ENCODE measurements at places on chromosomes 1 and 21.

- no peak for DNase-seq
These were observed 150.8 kb downstream of the NFIA start for GRCh38 chr1:61233121-61233660.

GRCh38 chr1:27886744-27887143, 14.4 kb downstream of the THEMIS2 start:
- no peak for DNase-seq

GRCh38 chr1:74673351-74674111, at the start of gene ERICH3:
Gene ERICH3, minus strand, starts transcription at chr1:74673792. Its CDS starts 273 bp downstream, at chr1:74673519.
- DNase-seq: no peak

GRCh38 chr1:1569341-1569740, 5.3 kb downstream of the SSU72 start:
- DNase-seq: no peak

DNA sequence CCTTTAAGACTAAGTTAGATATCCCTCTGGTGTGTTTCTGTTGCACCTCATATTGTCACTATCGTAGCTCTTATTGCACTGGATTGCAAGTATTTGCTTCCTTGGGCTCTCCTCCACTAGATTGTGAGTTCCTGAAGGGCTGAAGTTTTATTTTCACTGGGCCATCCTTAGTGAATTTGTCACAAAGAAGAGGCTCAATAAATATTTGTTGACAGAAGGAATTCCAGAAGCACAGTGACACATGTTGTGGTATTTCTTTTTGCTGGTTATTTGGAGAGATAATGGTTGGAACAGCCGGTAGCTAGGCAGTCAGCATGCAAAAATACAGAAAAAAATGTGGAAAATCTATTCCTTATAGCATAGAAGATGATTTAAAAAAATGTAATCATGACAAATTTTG, 129.9 kb upstream of the ZRANB2 start:
- no peak for DNase-seq

- no peak for DNase-seq
These were observed 35.2 kb downstream of the POFUT2 start for GRCh38 chr21:45252448-45252925.

DNA sequence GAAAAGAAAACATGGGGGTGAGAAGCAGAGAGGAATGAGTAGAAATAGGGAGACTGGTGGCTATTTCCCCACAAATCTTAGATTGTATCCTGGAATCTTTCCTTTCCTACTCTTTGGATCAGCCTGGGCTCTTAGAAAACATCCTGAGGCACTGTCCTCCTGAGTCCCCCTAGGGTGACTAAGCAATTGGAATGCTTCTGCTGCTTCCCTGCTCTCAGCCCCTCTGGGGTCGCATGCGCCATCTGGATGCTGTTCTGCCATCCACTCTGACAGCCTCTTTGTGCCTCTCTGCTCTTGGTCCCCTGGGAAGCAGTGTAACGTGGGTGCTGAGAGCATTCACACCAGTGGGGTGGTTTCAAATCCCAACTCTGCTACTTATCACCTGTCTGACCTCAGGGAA, 443.0 kb downstream of the SIPA1L2 start:
- DNase-seq: no peak

- no peak for DNase-seq
These were observed 54.4 kb downstream of the TIAM1 start for GRCh38 chr21:31289702-31290101.

- DNase-seq: no peak
These were observed 714.9 kb downstream of the MATN1 start for GRCh38 chr1:30008372-30008997.

DNA sequence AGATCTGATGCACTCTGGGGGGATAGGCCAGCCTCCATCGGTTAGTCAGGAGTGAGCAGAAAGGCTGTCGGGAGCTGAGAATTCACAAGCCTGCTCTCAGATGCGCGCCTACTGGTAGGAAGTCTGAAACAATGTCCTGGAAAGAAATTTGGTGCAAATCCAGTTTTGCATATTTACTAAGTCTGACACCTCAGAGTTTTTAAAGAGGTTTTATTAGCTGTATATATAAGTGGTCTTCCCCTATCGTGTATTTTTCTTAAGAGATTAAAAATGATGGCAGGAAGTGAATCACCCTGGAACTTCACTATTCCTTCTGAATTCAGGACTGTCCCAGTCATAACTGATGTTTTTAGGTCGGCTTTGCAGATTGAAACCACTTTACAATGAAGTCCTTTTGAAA, 99.8 kb upstream of the C1orf105 start:
- DNase-seq: no peak

- DNase-seq: no peak
These were observed 987.8 kb upstream of the ADAMTS5 start for GRCh38 chr21:27954543-27955165.

DNA sequence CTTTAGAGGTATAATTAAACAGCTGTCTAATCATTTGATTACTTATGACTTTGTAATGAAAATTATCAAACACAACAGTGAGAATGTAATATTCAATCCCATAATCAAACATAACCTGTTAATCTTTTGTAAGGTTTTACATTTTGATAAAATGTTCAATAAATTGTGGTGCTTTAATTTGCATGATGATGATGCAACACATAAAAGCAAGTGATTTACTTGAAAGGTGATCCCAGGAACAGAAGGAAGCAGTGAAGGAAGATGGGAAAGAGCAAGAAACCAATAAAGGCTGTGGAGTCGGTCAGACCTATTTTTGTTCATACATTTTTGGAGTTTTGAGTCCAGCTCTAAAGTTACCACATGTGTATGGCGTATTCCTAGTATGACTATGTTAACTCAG, 29.6 kb downstream of the ZNF695 start:
- DNase-seq: no peak

DNA sequence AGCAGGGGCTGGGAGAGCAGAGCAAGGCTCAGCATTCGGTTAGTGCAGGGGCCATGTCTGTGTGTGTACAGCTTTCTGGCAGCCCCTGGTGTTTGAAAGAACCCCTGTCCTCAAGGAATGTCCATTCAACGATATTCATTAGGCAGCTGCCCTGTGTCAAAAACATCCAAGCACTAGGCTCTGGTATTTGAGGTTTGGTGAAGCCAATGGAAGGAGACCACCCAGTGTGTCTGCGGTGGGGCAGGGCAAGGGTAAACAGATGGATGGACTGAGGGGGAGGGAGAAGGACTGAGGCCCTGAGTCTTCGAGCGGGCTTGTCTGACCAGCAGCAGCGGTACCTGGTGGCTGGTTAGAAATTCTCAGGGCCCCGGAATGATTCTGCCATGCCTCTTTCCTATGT, 155.6 kb upstream of the KLHDC7A start:
- DNase-seq: no peak

- peak; percentile 42 for DNase-seq
These were observed 71.2 kb upstream of the NBPF3 start for GRCh38 chr1:21368515-21369289.

DNA sequence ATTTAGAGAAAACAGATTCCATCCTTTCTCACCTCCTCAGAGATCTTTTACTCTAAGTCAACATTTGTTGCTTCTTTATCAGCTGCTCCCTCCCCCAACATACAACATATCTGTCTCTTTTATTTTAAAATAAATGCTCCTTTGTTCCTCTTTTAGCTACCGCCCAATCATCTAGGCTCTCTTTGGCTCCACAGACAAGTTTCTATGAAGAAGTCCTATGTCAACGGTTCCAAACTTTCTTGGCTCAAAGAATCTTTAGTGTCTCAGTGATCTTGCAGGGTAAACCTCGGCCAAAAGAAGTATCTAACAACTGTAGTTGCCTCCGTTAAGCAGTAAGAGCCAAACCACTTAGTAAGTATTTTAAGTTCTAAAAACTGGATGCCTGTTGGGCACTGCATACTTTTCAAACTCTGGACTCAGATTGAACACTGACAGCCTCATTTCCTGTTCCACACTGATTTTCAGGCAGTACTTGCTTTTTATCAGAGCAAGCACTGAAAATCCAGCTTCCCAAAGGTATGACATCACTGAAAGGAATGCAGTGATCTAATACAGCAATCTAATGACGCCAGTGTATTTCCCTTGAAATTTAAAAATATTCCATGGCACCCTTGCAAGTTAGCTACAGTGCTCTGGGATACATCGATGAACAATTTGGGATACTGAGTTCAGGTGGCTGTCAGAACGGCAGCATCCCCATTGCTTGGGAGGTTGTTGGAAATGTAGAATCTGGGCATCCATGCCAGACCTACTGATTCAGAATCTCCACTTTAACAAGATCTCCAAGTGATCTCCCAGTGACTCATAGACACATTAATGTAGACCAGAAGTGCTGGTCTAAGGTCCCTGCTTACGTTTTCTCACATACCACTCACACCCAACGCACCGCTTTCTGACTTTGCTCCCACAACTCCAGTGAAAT, 26.8 kb downstream of the EGLN1 start:
- no peak for DNase-seq

GRCh38 chr1:97649591-97649990, 271.2 kb downstream of the DPYD start:
- DNase-seq: no peak

DNA sequence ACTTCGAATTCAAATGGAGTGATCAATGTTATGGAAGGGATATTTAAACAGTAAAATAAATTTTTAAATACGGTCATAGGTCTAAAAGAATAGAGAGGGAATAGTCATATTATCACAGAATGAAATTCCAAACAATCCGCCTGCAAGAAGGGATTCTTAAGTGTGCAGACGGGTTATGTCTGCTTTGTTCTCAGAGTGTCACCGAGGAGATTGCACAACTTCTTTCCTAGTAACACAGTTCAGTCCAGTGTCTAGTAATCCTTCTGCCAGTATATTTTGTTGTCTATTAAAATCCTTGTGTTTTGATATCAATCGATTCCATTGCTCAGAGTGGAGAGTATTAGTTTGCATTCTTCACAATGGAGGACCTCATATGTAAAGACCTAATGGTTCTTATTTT, 48.4 kb downstream of the LRRC53 start:
- no peak for DNase-seq

GRCh38 chr21:27448960-27449359, 482.1 kb upstream of the ADAMTS5 start:
- no peak for DNase-seq

- DNase-seq: peak; percentile 67
These were observed 2.5 kb upstream of the CERS2 start for GRCh38 chr1:150976879-150977694.

DNA sequence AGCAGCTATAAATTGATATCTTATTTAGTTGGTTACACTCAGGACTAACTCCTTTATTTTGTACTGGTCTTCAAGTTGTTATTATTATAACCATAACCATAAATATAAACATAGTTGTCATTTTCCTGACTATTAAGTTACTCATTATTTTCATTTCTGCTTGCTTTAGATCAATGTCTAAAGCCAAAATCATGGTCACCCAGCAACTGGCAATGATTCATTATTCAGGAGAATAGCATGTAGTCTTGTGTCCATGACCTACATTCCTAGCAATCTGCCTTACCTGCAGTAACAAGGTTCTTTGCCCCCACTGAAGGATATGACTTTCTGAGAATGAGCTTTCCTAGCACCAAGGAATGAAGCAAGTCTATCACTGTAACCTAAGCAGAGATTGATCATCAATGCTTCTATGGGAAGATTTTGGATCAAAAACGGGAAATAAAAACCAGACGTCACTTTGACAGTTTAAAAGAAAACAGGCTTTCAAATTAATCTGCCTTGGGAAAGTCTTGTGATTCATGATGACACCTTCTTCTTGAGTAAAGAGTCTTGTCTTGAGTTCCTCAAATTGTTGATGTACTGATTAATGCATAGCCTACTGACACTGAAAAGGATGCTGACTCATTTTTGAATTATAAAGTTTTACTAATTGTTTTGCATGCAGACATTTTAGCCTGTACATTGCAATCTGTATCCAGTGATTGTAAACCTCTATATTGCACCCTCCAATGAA, 203.3 kb upstream of the IVNS1ABP start:
- DNase-seq: no peak

DNA sequence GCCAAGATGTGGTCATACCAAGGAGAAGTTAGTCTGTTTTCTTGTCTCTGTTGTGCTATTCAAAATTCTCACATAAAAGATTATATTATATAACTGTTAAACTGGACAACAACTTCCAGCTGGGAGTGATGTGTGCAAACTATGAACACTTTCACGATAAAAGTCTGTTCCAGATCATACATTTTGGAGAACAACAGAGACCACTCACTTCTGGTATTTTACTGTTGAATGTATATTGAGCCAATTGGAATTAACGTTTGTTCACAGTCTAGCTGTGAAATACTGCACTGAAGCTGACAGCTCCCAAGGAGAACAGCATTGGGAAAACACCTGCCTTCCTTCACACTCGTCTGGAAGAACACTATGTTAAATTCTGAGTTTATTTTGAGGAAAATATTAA, 860 bp upstream of the SHCBP1L start:
- no peak for DNase-seq

GRCh38 chr21:37071561-37072273, 1.2 kb downstream of the PIGP start:
- no peak for DNase-seq

GRCh38 chr1:94992161-94992560, 65.3 kb upstream of the CNN3 start:
- no peak for DNase-seq

GRCh38 chr1:228236744-228237143, 28.9 kb downstream of the OBSCN start:
- no peak for DNase-seq

DNA sequence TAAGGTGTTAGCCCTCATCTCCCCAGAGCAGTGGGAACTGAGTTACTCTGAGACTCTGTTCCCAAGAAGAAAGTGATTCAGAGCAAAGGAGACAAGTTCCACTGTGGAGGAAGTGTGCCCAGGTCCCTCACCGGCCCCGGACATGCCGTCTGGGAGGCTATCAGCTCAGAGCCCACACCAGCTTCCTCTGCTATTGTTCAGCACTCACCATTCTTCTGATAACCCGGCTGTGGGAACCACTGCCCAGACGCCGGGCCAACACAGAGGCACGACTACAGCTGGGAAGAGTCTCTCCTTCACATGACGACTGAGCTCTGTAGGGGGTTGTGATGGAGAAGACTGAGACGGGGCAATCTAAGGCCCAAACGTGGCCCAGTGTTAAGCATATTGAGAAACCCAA, 34.2 kb upstream of the GJA5 start:
- no peak for DNase-seq

DNA sequence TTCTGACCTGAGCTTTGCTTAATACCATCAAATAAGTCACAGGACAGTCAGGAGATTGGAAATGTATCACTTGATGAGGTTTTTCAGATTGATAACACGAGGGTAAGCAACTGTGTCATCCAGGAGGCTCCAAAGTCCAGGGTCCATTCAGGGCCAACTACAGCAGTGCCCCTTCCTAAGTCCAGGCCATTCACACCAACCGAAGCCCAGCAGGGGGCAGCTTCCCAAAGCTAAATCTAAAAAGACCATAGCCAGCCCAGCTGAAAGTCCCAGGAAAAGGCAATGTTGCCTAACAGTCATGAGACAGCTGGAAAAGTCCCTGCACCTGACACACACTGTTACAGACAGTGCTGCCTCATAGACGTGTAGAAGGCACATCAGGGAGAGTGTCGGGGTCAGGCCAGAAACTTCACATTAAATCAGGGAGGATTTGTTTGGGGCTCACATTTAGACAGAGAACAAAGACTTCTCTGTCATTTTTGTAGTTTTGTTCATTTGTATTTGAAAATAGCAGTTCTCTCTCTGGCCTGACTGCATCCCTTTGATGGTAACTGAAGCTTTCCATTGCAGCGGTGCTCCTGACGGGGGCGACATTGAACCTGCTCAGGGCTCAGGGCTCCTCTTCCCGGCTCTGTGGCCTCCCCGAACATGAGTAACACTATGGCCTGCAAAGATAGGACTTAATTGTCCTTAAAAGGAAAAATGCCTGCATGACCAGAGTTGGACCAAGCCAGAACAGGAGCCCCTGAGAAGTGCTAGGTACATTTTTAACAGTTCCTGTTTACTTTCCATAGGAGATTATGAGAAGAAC, 200.4 kb downstream of the NRIP1 start:
- no peak for DNase-seq

- DNase-seq: no peak
These were observed 231.3 kb upstream of the VAMP3 start for GRCh38 chr1:7539769-7540175.

Measured in activated effector memory CD4-positive, alpha-beta T cell treated with Interleukin-2 at 50 U/mL for 16 hours (primary cell).